Stimulated activated naive CD4-positive, alpha-beta T cell treated with Interleukin-2 at 50 U/mL for 16 hours (primary cell): ENCODE measurements at places on chromosomes 7 and 10.

GRCh38 chr7:2616387-2617324, 15.1 kb upstream of the TTYH3 start:
- DNase-seq, result no peak

- DNase-seq, result no peak
Measured at GRCh38 chr10:114172776-114173602, 1.0 kb downstream of the CCDC186 start.

- DNase-seq, result no peak
Measured at GRCh38 chr10:21032587-21033319, 135.6 kb upstream of the NEBL start.

DNA sequence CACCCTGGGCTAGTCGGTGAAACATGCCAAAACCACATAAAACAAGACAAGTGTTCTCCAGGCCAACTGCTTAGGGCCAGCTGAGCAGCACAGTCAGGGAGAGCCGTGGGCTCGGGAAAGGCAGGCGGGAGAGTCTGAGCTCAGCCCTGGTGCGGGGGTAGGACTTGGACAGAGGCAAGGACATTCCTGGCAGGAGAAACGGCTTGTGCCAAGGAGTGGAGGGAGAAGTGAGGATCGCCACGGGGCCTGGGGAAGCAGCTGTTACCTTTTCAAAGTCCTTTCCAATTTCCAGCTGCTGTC, 4.2 kb downstream of the ELN start:
- DNase-seq, result no peak

- DNase-seq, result peak; percentile 40
Measured at GRCh38 chr7:108570146-108570755, 577 bp downstream of the DNAJB9 start.

DNA sequence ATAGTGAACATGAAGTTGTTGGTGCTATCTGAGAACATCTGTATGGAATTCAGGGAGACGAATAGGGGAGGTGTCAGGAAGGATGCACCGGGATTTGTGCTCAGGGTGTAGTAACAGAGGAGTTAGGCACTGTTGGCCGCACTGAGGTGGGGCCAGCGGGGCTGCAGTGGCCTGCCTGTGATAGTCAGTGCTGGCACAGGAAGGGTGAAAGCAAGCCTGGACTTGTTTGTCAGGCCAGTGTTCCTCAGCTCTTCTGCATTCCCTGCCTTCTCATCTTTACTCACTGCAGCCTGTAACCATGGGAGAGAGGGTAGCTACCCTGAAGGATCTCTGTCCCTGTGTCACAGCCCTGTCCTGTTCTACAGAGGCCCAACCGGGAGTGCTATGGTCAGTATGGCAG, 81.3 kb downstream of the SH2D4B start:
- no peak for DNase-seq

DNA sequence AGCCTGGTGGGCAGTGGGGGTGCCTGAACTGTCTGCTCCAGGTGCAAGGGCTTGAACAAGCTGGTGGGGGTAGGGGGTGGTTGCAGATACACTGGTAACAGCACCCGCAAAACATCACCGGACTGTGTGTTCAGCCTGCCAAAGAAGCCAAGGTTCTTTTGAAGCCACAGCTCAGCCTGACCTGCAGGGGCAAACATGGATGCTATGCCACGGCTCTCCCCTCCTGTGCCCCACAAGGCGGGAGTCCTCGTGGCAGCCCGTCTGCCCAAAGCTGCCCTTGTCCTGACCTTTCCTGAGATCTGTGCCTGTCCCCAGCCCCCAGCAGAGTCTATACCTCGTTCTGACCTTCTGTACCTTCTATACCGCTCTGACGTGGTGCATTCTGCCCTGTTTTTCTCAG, 285.7 kb downstream of the GLRX3 start:
- no peak for DNase-seq

- no peak for DNase-seq
Measured at GRCh38 chr7:151040616-151041375, 7.5 kb upstream of the ASIC3 start.

GRCh38 chr10:86688398-86688921, 20.1 kb downstream of the LDB3 start:
- peak; percentile 6 for DNase-seq

GRCh38 chr10:69864321-69864720, 62.6 kb downstream of the COL13A1 start:
- DNase-seq, result no peak

- DNase-seq, result no peak
Measured at GRCh38 chr7:45980181-45980905, 59.3 kb upstream of the IGFBP3 start.

DNA sequence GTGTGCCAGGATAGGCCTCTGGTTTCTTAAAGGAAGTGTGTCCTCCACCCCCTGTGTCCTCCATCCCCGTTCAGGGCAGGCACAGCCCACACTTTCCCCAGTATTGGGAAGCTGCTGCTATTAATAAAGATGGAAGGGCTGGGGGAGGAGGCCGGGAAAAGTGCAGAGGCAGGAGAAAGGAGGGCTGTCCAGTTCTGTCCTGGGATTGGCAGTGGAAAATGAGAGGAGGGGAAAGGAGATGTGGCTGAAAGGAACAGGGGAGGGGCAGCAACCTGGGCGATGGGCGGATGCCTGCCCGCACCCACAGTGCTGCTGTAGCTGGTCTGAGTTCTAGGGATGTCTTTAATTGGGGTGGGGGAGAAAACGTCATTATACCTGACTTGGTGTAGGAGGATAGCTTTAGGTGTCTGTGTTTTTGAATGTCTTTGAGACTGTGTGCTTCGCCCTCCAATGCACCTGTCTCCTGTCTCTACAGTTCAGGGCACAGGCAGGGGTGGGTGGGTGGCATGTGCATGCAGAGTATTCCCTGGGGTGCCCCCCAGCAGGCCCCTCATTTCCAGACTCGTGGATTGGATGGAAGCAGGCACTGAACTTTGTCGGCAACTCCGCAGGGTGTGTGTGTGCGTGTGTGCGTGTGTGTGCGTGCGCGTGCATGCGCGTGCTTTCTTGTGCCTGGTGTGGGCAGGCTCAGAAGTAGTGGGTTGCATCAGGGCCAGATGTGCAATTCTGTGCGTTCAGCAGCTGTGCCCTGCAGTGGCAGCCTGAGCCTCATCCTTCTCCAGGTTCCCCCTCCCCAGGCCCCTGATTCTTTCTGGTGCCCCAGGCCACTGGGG, 2.5 kb downstream of the TRIM8 start:
- DNase-seq, result peak; percentile 45

DNA sequence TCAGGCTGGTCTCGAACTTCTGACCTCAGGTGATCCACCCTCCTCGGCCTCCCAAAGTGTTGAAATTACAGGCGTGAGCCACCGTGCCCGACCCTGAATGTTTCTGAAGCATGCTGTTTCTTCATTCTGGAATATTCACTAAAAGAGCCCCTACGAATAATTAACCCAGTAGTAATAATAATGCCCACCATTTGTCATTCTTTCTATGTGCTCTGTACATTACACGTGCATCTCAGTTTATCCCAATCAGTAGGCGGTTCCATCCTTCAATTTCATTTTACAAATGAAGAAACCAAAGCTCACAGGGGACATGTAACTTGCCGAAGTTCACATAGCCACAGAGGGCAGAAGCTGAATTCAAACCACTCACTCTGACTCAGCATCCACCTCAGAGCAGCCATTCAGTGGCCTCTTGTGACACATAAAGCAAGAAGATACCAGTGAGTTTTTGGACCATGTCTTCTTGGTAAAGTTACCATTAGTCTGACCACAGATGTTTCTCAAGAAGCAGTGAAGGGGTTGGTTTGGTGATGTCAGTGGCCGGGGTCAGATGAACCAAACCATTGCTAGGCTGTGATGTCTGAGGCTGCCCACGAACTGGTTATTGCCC, 71.9 kb upstream of the DUSP5 start:
- DNase-seq, result peak; percentile 66

- no peak for DNase-seq
Measured at GRCh38 chr10:113390896-113391295, 162.0 kb upstream of the HABP2 start.

- no peak for DNase-seq
Measured at GRCh38 chr7:88522771-88523293, 216.1 kb upstream of the STEAP4 start.

GRCh38 chr7:134901389-134902020, 84.8 kb upstream of the AGBL3 start:
- no peak for DNase-seq

DNA sequence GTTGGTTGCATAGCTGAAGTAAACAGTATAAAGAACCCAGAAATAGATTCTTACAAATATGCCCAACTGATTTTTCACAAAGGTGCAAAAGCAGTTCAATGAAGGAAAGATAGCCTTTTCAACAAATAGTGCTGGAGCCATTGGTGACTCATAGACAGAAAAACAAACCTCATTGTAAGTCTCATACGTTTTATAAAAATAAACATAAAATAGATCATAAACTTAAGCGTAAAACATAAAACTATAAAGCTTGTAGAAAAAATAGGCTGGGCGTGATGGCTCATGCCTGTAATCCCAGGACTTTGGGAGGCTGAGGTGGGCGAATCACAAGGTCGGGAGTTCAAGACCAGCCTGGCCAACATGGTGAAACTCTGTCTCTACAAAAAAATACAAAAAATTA, 318.8 kb upstream of the IGFBP3 start:
- DNase-seq, result no peak

DNA sequence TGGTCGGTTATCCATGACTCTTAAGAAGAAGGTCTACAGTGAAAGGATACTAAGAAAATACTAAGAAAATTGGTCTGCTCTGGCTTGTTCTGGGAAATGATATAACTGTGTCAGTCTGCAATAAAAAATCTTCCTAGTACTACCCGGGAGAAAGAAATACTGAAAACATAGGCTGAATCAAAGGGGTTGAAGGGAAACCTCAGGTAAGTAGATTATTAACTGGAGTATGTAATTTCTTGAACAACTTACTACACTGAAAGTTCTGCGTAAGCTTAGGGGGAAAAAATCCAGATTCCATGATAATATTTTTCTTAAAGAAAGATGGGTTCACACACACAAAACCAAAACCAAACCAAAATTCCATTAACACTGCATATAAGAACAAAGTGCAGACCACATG, 143.3 kb downstream of the KMT2E start:
- no peak for DNase-seq

- DNase-seq, result peak; percentile 74
Measured at GRCh38 chr7:139645572-139646523, 122.4 kb downstream of the CLEC2L start.

- no peak for DNase-seq
Measured at GRCh38 chr10:33703501-33704213, 369.2 kb upstream of the NRP1 start.

GRCh38 chr7:2870471-2870931, 26.4 kb upstream of the GNA12 start:
- DNase-seq, result peak; percentile 21

GRCh38 chr10:101291331-101292193, 62.3 kb upstream of the LBX1 start:
- no peak for DNase-seq

GRCh38 chr7:31408140-31408729, 67.7 kb upstream of the NEUROD6 start:
- no peak for DNase-seq

DNA sequence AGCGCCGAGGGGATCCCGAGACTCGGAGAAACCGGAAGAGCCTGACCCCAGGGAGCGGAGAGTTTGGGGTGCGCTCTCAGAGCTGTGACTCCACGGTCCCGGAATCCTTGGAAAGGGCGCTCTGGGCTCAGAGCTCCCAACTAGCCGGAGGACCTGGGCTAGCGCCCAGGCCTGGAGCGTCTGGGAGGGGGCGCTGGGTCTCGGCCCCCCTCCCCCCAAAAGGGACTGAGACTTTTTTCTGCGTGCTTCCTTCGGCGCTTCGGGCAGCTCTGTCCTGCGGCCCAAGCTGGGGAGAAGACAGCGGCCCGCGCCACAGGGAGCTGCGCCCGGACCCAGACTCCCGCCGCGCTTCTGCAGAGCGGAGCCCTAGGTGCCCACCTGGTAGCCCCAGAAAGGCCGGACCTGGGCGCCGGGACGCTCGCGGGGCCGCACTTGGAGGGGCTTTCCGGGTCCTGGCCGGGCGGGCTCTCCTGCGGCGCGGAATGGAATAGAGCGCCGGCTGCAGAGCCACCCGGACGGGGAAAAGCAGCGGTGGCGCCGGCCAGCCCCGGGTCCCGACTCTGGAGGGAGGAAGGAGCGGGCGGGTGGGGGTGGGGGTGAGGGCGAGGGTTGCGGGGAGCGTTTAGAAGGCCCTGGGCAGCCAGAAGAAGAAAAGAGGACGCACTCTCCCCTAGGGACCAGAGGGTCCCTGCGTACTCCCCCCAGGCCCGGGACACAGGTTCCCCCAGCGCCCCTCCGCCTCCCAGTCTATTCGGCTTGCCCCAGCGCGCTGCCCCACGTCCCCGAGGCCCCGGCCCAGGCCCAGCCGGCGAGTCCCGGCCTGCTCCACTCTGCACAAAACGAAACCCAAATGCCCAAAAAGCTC, 4.7 kb downstream of the ZNF503 start:
- DNase-seq, result no peak

DNA sequence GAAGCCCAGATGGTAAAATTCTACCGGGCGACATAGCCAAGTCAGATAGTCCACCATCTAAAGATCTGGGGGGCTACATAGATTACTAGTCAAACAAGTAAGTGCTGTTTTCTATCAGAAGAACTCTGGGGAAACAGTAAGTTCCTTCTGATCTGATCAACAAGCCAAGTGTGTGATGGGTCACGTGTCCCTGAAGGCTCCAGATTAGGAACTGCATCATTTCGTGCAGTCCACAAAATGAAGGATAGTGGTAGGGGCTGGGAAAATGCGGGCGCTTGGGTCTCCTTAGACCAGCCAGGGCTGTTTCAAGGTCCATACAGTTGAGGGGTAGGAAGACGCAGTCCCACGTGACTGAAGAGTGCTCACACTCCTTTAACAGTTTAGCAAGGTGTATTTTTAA, 1.8 kb upstream of the CHN2 start:
- no peak for DNase-seq

- DNase-seq, result no peak
Measured at GRCh38 chr10:24625778-24626177, 97.9 kb downstream of the ARHGAP21 start.

GRCh38 chr7:39299695-39300094, 266.5 kb upstream of the YAE1 start:
- DNase-seq, result no peak

GRCh38 chr10:101257084-101257483, 27.8 kb upstream of the LBX1 start:
- no peak for DNase-seq

- DNase-seq, result no peak
Measured at GRCh38 chr10:120684226-120684625, 166.9 kb upstream of the WDR11 start.
